ENCODE measurements at places on chromosomes 6 and 20.

- DNase-seq, result no peak
Observed at GRCh38 chr20:36090223-36090622, 64.3 kb upstream of the EPB41L1 start.

GRCh38 chr6:113359155-113360140, 497.7 kb upstream of the MARCKS start:
- no peak for DNase-seq

- no peak for DNase-seq
Observed at GRCh38 chr6:117951783-117952182, 44.7 kb downstream of the SLC35F1 start.

DNA sequence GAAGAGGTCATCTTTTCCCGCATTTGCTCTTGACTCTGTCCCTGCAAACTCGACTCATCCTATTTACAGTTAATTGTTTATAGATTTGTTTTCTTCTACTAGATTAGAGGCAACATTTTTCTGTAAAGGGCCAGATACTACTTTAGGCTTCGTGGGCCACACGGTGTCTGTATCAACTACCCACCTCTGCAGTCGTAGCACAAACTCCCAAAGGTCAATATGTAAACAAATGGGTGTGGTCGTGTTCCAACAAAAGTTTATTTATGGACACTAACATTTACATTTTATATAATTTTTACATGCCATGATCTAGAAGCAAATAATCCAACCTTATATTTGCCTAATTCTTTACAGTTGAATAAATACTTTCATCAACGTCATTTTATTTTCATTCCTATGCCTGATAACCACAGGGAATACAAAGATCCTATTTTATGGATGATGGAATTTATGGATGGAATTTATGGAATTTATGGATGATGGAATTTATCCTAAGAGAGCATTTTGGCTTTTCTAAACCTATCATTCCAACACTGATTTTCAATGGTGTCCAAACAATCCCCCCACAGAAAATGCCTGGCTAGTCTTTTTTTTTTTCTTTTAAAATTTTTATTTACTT, 232.8 kb downstream of the MYLK4 start:
- DNase-seq, result no peak

DNA sequence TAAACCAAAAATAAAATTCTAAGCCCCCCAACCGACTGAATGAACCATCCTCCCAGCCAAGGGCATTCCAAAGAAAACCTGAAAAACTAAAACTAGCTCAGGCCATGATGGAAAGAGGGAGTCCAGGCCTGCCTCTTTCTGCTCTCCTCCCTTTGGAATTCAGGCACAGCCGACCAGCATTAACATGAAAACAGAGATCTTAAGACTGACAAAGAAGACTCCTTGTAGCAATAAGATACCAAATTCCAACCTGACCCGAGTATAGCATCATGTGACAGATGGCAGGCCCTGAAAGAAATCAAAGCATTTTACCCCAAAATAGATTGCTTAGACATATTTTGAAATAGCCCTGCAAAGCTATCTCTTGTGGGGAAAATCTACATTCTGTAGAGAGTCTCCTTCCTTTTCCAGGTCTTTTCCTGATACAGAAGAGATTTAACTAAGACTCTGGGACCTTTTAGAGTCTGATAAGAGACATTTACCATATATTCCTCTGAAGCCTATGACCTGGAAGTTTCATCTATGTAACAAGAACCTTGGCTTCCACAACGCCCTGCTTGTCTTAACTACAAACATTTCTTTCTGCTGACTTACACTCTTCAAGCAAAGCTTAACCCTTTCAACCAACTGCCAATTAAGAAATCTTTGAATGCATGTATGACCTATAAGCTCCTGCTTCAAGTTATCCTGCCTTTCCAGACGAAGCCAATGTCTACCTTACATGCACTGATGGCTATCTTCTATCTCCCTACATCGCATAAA, 22.2 kb upstream of the TXLNB start:
- DNase-seq, result no peak

- peak; percentile 16 for DNase-seq
Observed at GRCh38 chr6:2718334-2719092, 32.2 kb downstream of the MYLK4 start.

DNA sequence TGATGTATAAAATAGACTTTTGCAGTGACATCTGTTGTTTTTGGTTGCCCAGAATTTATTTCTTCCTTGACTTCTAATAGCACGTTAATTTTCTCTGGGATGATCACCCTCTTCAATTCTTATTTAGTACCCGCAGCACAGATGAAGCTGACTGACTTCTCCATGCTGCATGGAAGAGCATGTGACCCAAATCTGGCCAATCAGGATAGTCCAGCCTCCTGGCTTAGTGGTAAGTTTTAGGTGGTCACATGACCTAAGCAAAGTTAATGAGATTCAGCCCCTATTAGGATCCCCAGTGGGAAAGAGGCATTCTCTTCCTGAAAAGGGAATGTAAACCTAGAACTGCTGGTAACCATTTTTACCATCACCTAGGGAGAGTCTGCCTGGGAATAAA, 13.8 kb upstream of the SIRT5 start:
- DNase-seq, result no peak
